ENCODE measurements at places on chromosomes 2 and 18.

DNA sequence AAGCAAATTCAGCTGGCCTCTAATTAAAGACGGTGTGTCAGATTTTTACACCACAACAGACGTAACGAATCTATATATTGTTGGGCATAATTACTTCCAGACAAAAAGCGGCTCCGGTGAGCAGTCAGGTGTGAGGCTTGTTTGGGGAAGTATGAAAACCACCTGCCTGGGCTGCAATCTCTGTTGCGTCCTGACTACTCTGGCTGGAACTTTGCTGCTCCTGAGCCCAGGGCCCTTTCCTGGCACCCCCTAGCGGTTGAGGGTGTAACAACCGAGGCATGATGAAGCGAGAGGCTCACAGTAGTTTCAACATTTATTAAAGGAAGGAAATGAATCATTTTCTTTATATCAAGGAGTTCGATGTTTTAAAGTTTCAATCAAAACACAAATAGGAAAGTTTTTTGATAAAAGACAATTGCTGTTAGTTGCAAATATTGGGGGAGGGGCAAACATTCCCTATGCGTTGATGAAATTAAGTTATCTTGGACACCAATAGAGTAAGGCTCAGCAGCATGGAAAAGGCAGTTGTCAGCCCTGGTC lies 10.6 kb upstream of the ITGB6 start:
- peak; percentile 66 for DNase-seq

GRCh38 chr2:215724146-215724545 lies 288.3 kb upstream of the FN1 start:
- no peak for DNase-seq

DNA sequence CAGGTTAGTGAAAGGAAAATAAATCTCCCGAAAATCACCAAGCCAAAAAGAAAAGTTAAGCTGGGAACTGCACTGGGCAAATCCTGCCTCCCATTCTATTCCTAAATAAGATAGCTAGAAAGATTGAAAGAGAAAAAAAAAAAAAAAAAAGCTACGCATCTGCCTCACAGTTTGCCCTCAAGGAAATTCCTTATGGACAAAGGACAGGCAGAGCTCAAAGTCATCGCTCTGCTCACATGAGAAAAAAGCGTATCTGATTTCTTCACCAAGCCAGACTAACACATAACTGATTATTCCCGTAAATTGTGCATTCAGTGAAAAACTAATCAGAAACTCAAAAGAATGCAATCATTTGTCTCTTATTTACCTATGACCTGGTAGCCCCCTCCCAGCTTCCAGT lies 50.0 kb downstream of the PUM2 start:
- DNase-seq: no peak

- no peak for DNase-seq
Measured at GRCh38 chr2:36482576-36483214, 115.3 kb downstream of the FEZ2 start.

GRCh38 chr2:145091967-145092366 lies 572.0 kb upstream of the ZEB2 start:
- no peak for DNase-seq

GRCh38 chr2:113895819-113896563 lies 6.1 kb downstream of the ACTR3 start:
- DNase-seq: no peak

- DNase-seq: no peak
Measured at GRCh38 chr2:207258263-207258991, 92.7 kb upstream of the KLF7 start.

- DNase-seq: no peak
Measured at GRCh38 chr2:220348206-220348605, 720.8 kb downstream of the SLC4A3 start.

GRCh38 chr2:36333350-36334012 lies 22.1 kb upstream of the CRIM1 start:
- peak; percentile 8 for DNase-seq

DNA sequence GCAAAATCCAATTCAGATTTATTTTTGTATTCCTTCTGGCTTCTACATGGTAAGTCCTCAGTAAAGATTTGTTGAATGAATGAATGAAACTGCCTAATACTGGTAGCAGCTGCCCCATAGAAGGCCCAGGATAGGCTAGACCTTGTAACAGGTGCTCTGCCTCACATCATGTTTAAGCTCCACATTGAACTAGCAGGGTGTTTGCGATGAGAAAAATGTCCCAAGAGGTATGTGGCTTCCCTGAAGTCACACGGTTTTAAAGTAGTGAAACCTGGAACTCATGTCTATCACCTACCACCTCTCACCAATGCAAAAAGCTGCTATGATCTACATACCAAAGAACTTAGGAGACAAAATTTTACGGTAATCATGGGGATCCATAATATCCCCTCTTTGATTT lies 765 bp upstream of the LHCGR start:
- no peak for DNase-seq

GRCh38 chr2:62661263-62661635 lies 44.3 kb upstream of the EHBP1 start:
- DNase-seq: no peak

GRCh38 chr2:100876231-100876860 lies 56.4 kb downstream of the NPAS2 start:
- no peak for DNase-seq

GRCh38 chr2:62099050-62099449 lies 96.9 kb upstream of the B3GNT2 start:
- DNase-seq: no peak

GRCh38 chr2:31199206-31199605 lies 18.1 kb downstream of the CAPN14 start:
- DNase-seq: no peak

GRCh38 chr2:239629926-239630617 lies 229.3 kb upstream of the HDAC4 start:
- no peak for DNase-seq
